Fibroblast of skin of right biceps (primary cell): ENCODE measurements at places on chromosomes 11 and 22.
A peak's percentile ranks its signal among the peaks of the same experiment; 100 is the strongest.

DNA sequence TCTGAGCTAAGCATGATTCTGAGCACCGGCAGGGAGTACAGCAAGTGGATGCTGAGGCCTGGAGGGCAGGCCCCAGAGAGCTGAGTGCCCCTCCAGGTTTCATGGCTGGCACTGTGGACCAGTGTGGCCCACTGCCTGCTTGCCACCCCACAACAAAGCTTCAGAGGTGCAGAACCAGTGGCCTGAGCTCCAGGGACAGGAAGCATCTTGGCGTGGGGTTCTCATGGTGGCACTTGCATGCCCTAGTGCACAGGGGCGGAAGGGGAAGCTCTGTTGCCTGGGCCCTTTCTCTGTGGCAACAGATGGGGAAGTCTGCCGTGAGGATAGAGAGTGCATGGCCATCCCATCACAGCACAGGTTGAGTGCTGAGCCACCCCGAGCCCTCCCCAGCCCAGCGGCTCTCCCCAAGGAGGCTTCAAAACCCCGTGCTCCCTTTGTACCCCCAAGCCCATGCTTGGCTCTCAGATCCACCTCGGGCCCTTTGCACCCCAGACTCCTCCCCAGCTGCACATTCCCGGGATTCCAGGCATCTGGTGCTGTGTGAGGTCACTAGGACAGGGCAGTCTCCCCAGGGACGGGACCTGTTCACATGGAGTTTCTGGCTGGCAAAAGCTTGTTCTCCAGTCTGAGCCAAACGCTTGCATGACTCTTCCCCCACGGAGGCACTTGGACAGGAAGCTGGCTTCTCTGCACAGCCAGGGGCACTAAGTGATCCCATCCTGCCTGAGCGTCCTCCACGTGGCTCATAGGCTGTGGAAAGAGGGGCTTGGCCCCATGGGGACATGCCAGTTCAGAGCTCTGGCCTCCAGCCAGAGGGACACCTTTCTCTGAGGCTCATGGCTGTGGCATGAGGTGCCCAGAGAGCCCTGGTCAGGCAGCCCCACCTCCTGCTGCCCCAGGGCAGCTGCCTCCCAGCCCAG lies 4.2 kb downstream of the SLC25A1 start:
- peak; percentile 68 for DNase-seq

- DNase-seq: no peak
Observed at GRCh38 chr11:721247-721740, 15.3 kb downstream of the EPS8L2 start.

GRCh38 chr22:43008509-43008908 lies 6.4 kb downstream of the PACSIN2 start:
- no peak for DNase-seq

- no peak for DNase-seq
Observed at GRCh38 chr11:44675906-44676305, 50.9 kb upstream of the TSPAN18 start.

DNA sequence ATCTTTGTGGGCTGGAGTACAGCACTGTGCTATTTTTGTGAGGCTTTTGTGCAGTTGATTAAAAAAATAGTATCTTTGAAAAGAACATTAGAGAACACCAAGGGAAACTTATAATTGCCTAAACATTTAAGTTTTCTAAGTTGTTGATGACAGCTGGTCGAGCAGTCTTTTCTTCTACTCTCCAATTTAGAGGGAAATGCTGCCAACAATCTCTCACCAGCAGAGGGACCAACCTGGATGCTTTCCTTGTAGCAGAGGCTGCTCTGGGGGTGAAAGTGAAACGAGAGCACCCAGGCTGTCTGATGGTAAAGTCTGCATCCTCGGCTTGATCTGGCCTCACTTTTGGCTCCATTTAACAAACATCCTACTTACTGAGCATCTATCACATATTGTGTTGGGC lies 1286.5 kb upstream of the TENM4 start:
- peak; percentile 3 for DNase-seq
